ENCODE measurements at places on chromosomes 12 and 14. TPM values are rescaled to one million over a fixed set of nuclear protein-coding genes. Genes with fewer than 3 reads are reported as not detected.

LHX5 gene
- not detected for total RNA-seq

DNA sequence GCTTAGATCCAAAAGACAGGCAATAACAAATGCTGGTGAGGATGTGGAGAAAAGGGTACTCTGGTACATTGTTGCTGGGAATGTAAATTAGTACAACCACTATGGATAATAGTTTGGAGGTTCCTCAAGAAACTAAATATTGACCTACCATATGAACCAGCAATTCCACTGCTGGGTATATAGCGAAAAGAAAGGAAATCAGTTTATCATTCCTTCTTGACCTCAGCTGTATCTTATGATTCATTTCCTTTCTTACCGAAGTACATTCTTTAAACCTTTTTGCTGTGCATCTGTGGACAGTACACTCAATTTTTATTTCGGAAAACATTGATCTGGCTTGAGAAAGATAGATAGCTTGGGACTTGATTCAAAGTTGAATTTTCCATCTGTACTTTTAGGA, 183.2 kb upstream of the LRFN5 start:
- no peak for DNase-seq

DNA sequence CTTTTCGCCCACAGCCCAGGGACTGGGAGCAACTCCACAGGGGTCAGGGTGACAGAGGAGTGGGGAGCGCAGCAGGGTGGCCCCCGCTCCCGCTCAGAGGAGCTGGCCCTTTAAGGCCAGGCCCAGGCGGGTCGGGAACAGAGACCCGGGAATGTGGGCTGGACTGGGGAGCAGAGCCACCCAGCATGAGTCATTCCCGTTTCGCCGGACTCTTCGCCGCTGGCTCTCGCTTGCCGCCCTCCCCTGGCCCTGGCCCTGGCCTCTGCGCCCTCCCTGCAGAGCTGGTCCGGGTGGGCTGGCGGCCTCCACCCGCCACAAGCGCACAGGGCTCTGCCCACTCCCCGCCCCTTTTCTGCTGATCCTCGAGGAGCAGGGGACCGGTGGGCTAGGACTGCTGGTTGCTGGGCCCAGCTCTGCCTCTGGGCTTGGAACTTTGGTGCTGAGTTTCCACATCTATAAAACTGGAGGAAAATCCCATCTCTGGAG, 92.8 kb downstream of the NINJ2 start:
- peak; percentile 49 for DNase-seq

- peak; percentile 26 for DNase-seq
Measured at GRCh38 chr12:24991209-24992049, 42.5 kb upstream of the BCAT1 start.

GRCh38 chr12:124771462-124772288, 92.0 kb downstream of the SCARB1 start:
- no peak for DNase-seq
